BJ (cell line): ENCODE measurements at places on chromosomes 13 and 19.
A peak's percentile ranks its signal among the peaks of the same experiment; 100 is the strongest.

DNA sequence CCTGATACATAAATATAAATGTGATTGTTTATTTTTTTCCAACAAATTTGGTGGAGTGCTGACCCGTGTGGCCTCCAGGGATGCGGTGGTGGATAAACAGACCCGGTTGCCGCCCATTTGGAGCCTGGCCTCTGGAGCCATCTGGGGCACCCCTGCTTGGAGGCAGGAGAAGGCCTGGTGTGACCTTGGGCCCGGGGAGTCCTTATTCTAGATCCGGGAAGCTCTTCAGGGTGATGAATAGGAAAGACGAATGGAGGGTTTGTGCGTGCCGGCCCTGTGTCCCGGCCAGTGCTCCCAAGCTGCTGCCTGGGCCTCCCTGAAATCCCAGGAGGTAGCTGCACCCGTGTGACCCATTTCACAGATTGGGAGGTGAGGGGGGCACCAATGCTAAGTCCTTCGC lies 11.5 kb downstream of the PAK4 start:
- no peak for DNase-seq

GRCh38 chr13:114147803-114148520 lies 15.5 kb upstream of the RASA3 start:
- no peak for DNase-seq

GRCh38 chr19:35565016-35565856 lies 1.8 kb upstream of the ATP4A start:
- DNase-seq, result no peak

DNA sequence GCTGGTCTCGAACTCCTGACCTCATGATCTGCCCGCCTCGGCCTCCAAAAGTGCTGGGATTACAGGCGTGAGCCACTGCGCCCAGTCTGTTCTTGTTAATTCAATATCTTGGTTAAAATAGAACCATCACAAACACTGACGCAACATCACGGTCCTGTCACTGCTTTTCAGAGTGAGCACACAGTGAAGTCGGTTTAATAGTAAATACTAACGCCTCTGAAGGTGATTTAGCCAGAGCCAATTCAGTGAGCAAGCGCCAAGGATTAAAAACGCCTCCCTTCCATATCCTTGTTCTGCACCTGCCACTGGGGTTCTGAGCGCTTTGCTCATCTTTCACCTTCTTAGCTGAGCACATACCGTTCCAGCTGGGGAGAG lies 30.3 kb downstream of the LAMP1 start:
- DNase-seq, result no peak

- DNase-seq, result no peak
Measured at GRCh38 chr19:50932018-50932689, 20.7 kb downstream of the KLK5 start.

GRCh38 chr13:96792736-96793403 lies 201.4 kb downstream of the OXGR1 start:
- no peak for DNase-seq

GRCh38 chr19:48393559-48394330 lies at the start of gene GRIN2D:
TSS of gene GRIN2D (plus strand) at chr19:48393668. CDS start at chr19:48398393, 4,725 bp downstream.
- DNase-seq, result no peak

- DNase-seq, result no peak
Measured at GRCh38 chr13:23770428-23770827, 118.8 kb downstream of the MIPEP start.

DNA sequence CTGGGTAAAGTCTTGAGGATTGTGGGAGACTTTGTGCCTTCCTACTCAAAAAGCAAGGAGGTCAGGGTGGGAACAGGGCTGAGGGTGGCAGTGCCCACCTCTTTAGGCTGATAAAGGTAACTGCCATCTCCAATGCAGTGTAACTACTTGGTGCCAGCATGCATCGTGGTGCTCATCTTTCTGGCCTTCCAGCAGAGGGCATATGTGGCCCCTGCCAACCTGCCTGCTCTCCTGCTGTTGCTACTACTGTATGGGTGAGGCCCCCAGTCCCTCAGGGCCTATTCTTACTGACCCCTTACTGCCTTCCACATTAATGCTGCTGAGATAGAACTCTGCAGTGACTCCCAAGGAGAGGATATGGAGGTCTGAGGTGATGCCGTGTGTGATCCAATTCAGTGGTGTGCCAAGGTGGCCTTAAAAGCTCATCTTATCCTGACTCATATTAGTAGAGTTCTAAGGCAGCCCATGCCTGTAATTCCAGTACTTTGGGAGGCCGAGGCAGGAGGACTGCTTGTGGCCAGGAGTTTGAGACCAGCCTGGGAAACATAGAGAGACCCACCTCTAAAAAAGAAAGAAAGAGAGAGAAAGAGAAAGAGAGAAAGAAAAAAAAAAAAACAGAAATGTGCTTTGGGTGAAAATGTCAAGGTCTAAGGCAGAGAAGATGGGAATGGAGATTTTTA lies 9.7 kb upstream of the ARHGAP45 start:
- DNase-seq, result no peak

DNA sequence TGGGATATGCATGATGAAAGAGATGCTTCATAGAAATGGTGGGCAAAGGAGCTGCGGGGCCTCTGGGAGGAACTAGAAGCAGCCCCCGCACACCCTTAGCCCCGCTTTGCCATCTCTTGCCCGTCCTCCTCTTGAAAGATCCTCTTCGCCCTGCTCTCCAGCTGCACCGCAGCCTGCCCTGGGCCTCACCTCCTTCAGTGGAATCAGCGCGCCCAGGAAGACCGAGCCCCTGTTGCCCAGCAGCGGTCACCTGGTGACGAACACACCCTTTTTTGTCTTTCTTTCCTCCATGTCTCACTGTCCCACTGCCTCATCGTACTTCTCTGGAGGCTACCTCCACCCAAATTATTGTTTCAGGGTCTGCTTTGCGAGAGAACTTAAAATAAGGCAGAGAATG lies 807.6 kb downstream of the UQCRFS1 start:
- DNase-seq, result no peak

- no peak for DNase-seq
Measured at GRCh38 chr13:23905766-23906165, 8.5 kb upstream of the C1QTNF9B start.

- DNase-seq, result no peak
Measured at GRCh38 chr19:44002212-44002565, 568 bp upstream of the ZNF230 start.

DNA sequence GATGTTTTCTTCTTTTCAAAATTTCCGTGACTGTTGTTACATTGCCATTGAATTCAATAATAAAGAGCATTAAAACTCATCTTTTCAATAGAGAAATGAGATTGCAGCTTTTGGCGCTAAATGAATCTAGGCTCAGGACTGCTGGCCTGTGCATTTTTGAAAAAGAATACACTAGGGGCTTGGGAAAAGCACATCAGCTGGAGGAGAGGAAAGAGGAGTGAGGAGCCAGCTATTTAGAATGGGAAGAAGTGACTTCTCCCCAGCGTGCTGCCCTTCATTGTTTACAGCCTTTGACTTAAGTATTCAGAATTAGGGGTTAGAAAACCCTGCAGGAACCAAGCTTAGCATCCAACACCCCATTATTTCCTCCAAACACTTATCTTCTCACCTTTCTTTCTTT lies 43.3 kb downstream of the TNFSF11 start:
- no peak for DNase-seq

DNA sequence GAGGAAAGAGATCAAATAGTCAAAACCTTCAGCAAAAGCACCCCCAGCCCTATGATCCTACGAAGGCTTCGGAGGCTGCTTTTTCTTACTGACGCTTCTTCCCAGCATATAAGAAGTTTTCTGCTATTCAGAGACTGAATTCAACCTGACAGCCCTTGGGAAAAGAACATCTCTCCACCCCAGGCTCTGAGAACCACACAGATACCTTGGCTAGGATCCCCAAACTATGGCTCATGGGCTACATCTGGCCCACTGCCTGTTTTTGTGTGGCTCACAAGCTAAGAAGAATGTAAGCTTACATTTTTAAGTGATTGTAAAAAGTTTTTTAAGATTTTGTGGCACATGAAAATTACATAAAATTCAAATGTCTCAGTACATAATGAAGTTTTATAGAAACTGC lies 3.0 kb downstream of the SLC15A1 start:
- peak; percentile 81 for DNase-seq

DNA sequence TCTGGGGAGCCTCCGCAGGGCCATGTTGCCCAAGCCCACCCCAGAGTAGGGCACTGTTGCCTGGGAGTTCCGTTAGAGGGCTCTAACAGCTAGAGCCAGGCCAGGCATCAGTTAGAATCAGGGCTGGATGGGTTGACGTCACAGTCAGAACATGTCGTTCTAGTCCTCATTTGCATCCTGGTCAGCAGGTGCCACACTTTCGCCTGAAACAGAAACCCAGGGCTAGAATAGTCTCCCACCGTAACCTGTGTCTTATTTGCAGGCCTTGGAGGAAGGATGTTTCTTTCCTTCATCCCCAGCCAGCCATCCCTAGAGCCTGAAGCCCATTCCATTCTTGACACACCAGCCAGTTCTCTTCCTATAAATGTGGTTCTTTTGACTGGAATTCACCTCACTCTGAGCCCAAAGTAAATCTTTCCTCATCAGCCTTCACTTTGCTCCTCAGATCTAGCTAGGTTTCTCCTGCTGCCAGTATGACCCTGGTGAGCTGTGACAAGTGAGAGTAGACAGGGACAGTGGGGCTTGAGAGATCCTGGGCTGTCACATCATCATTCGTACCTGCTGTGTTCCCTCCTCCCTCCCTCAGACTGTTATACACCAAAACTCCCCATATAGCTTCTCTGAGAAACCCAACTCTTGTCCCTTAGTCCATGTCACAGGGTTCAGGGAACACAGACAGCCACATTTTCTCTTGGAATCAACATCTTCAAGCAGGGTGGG lies 12.2 kb upstream of the CCDC97 start:
- no peak for DNase-seq

- DNase-seq, result no peak
Measured at GRCh38 chr19:30473334-30473867, 101.2 kb downstream of the ZNF536 start.

DNA sequence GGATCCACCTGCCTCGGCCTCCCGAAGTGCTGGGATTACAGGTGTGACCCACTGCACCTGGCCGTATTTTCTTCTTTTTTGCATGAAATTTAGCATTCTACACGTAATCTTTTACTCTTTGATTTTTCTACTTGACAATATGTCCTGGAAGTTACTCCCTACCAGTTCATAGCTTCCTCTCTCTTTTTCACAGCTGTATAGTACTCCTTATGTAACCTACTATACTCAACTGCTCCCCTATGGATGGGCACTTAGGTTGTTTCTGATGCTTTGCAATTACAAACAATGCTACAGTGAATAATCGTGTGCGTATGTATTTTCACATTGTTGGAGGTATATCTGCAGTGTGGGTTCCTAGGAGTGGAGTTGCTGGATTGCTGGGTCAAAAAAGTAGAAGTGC lies 90.5 kb upstream of the FARP1 start:
- no peak for DNase-seq

DNA sequence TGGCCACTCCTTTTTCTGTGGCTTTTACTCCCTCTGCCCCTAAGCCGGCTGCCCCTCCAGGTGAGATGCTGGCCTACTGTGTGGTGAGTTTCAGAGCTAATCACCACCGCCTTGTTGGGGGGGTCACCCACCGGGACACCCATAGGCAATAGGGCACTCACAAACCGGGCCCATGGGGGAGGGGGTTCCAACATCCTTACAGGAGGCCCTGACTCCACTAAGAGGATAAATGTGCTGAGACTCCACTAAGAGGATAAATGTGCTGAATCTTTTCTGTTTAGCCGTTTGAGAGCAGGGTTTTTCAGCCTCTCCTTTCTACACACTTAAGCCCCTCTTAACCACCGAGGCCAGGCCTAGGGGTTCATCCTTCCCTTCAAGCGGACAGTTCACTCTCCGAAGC lies 73.7 kb downstream of the SLC15A1 start:
- DNase-seq, result no peak

GRCh38 chr13:65454403-65454802 lies 1775.7 kb downstream of the PCDH9 start:
- DNase-seq, result no peak

GRCh38 chr19:39196860-39197562 lies at the start of gene NCCRP1:
TSS of gene NCCRP1 (plus strand) at chr19:39196964. CDS start at chr19:39196983, 19 bp downstream.
- no peak for DNase-seq

GRCh38 chr13:109744512-109745051 lies 41.8 kb downstream of the IRS2 start:
- no peak for DNase-seq

DNA sequence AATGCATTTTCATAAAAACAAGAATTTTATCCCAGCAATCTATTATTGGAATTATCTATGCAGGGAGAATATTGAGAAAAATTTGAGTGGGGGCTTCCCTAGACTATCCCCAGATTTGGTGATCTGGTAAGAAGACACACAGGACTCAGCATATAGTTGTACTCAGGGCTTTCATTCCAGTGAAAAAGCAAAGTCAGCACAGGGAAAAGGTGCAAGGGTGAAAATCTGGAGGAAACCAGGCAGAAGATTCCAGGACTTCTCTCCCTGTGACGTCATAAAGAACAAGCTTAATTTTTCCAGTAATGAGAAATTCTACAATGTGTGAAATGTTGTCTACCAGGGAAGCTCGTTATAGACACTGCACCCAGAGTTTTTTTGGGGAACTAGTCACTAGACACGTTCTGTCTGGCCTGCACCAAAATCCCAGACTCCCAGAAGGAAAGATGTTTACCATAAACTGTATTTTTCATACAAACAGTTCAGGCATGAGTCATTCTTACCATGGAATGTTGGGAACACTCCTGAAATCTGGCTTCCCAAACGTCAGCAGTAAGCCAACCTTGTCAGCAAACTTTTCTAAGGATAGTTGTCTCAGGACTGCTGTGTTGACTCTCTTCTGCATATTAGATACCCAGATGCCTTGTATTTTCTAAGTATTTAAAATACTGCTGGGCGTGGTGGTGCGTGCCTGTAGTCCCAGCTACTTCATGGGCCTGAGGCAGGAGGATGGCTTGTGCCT lies 107.4 kb downstream of the DNAJC3 start:
- DNase-seq, result peak; percentile 57

- DNase-seq, result no peak
Measured at GRCh38 chr19:15843203-15843893, 27.9 kb upstream of the OR10H1 start.

GRCh38 chr19:10979951-10980381 lies 19.1 kb downstream of the SMARCA4 start:
- DNase-seq, result no peak

- no peak for DNase-seq
Measured at GRCh38 chr19:48968179-48968661, 3.1 kb downstream of the FTL start.

DNA sequence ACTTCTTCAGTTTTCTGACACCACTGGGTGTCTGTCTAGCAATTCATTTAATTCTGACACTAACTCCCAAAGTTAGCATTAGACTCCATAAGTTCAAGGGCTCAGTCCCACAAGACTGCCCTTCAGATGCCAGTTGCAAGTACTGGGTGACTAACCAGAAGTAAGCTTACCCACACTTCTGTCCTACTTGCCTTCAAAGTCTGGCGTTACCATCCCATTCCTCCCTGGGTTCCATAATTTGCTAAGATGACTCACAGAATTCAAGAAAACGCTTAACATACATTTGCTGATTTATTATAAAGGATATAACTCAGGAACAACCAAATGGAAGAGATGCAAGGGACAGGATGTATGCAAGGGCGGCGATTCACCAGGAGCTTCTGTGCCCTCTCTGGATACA lies 45.5 kb upstream of the NPAS1 start:
- no peak for DNase-seq

- DNase-seq, result no peak
Measured at GRCh38 chr19:13537454-13537853, 31.2 kb upstream of the CACNA1A start.
